ENCODE measurements at places on chromosomes 2 and 18. TPM values are rescaled to one million over a fixed set of nuclear protein-coding genes. Genes with fewer than 3 reads are reported as not detected.
A peak's percentile ranks its signal among the peaks of the same experiment; 100 is the strongest.

APOB gene
- 0.28 TPM for total RNA-seq

DNA sequence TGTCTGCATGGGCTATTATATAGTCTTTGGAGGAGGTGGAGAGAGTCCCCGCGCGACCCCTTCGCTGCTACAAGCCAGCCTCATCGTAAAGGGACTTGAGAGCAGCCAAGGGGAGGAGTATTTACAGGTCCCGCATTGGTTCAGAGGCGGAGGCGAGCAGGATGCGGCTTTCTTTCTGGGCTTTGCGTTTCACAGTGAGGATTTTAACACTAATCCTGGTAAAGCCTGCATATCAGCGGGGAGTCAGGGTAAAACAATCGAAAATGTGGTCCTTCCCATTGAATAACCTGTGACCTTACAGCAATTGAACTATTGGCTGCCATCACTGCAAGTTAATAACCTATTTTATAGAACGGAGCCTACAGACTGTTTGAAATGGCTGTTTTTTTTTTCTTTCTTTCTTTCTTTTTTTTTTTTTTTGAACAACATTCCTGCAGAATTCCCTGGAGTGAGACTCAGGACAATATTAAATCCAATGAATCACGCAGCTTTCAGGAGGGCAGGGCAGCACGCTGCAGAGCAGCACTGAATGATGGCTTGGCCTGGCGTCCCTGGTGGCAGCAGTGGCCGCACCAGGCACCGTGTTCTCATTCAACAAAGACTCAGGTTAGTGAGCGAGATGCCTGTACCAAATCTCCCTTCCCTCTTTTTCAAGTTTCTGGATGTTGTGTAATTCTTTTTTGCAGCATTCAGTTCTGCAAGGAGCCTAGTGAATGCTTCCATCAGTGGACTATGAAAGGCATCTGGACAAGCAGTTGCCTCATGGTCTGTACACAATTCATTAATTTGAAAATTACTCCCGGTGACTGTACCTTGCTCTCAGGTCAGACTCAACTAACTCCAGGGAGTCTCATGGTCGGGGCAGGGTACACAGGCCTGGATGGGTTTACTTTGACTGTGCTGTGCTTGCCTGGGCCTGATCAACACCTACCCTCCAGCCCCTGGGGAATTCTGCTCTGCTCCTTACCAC lies 19.8 kb downstream of the SMIM21 start:
- no peak for DNase-seq

DNA sequence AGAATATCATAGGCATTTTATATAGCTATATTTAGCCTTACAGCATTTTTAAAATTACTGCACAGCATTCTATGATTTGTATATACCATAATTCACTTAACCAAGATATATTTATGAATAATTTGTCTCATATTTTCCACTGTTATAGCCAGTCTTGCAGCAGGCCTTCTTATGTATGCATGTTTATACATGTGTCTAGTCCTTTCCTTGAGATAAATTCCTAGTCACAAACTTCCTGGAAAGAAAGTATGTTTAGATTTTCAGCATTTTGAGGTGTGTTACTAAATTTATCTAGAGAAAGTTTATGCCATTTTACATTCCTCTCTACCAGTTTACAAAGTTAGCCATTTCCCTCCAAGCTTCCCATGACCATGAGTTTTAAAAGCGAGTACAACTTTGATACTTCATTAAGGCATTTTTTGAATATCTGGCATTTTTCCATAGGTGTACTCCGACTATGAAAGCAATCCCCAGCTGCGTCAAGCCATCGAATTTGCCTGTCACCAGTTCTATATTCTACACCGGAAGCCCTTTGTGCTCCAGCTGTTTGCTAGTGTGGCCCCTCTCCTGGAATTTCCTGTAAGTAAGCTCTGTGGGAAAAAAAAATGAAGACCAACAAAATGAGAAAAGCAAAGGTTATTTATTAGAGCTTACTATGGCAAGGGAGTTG lies 59.4 kb upstream of the RPE start:
- peak; percentile 67 for DNase-seq

FOXI3 gene
- total RNA-seq = not detected

GRCh38 chr2:55556809-55557208 lies 37.3 kb downstream of the CFAP36 start:
- no peak for DNase-seq

DNA sequence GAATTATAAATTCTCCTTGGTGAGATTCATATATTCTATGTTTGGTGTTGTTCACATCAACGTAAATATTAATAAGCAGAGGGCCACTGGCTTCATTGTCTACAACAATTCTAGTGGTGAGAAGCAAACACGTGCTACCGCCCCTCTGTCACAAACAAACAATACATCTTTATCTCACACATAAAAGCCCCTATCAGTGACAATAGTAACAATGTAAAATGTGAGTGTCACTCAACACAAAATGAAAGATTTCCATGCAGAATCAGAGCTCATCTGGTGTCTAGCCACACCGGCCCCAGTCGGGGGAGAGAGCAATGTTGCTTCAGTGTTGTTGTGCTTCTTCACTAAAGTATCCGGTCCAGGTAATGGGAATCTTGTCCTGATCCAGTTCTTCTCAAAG lies 932.6 kb downstream of the SOCS6 start:
- no peak for DNase-seq

VWA3B gene
- total RNA-seq = 29.2 TPM

GRCh38 chr2:12543978-12544558 lies 172.7 kb upstream of the TRIB2 start:
- DNase-seq = peak; percentile 19

DNA sequence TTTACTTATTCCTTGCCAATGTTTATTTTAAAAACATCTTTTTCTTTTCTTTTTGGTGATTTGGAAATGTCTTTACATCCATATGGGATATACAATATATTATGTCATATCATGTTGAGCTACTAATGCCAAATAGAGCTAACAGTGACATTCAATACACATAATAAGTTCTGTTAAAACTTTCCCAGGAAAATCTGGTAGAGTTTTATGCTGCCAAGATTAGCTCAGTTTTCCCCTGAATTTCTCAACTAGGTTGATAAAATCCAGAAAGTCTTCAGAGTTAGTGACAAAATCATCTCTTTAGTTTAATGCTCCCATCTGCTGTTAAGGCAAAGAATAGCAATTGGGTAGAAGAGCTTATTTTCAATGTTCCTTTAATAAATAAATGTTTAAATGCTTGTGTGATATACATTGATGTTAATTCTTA lies 9.9 kb downstream of the COL3A1 start:
- no peak for DNase-seq

DNA sequence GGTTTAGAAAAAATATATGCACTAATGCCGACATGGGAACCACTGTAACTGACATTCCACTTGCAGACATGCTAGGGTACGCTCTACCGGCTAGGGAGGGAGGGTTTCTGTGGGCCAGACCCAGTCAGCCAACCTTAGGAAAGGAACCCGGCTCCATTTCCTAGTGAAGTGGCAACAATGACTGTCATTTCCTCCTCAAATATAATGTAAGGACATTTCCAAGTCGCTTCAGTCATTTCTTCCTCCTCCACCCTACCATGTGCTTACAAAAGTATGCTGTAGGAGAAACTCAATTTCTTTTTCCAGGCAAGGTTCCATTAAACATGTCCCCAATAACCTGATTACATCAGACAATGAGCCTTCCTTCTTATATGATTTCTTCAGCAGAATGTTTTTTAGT lies 64.3 kb upstream of the PSMD14 start:
- no peak for DNase-seq

- no peak for DNase-seq
Observed at GRCh38 chr2:134393075-134393461, 139.2 kb downstream of the MGAT5 start.

DNA sequence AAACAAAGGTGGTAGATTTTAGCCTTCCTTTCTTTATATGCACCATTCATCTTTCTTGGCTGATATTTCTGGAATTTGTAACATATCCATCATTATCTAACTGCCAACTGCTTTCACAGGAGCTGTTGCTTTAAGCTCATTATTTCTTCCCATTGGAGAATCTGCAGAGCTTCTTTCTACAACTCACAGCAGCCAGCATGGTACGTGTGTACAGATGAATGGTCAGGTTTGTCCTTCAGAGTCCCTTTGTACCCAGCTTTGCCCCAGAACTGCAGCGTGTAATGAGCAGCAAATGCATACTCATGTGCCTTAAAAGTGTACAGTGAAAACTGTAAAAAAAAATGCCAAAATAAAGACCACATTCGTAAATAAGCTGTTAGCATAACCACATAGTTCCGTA lies 260.9 kb downstream of the FIGN start:
- DNase-seq = no peak

GPR148 gene
- not detected for total RNA-seq

SRSF7 gene
- 108 TPM for total RNA-seq

GRCh38 chr2:57181315-57182038 lies 865.1 kb upstream of the VRK2 start:
- no peak for DNase-seq

GRCh38 chr2:16546128-16546754 lies 119.4 kb downstream of the CYRIA start:
- peak; percentile 76 for DNase-seq

DNAJC5G gene
- not detected for total RNA-seq

DNA sequence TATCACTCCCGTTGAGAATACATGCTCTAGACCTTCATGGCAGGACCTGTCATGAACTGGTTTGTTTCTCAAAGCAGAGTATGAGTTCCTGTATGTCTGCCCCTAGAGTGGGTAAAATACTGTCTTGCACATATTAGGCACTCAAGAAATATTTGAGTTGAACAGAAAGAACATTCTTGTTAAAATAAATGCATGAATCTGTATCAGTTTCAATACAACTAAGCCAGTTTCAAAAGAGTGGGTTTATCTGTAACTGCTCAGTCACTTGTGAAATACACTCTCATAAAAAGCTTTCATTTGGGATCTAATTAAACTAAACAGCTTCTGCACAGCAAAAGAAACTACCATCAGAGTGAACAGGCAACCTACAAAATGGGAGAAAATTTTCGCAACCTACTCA lies 69.2 kb downstream of the RFTN2 start:
- no peak for DNase-seq

PSMG2 gene
- total RNA-seq = 60.7 TPM

GRCh38 chr2:124121106-124121505 lies 96.0 kb downstream of the CNTNAP5 start:
- DNase-seq = peak; percentile 59

GRCh38 chr2:174663550-174663949 lies 65.9 kb upstream of the WIPF1 start:
- no peak for DNase-seq

MARCO gene
- total RNA-seq = 213 TPM

GRCh38 chr2:140551287-140551686 lies 1579.5 kb downstream of the LRP1B start:
- DNase-seq = no peak

DNA sequence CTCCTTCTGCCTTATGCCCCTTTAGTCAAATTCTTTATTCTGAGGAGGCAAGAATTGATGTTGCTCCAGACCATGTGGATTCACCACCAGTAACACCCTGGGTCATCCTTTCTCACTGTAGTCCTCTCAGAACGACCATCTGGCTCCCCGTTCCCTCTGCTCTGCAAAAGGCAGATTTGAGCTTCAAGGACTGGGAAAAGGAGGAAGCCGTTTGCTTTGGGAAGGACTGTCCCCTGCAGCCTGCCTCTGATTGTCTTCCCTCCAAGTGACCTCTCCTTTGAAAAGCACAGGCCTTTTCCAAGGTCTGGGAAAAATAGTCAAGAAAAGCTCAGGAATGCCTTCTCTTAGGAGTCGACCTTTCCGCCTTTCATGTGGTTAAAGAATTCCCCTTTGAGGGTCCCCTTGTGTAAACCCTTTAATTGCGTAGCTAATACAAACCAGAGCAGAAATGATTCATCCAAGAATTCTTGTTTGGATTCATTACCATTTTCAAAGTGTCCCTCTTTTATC lies 130.1 kb upstream of the COPS8 start:
- DNase-seq = no peak

DSG1 gene
- total RNA-seq = not detected

DNA sequence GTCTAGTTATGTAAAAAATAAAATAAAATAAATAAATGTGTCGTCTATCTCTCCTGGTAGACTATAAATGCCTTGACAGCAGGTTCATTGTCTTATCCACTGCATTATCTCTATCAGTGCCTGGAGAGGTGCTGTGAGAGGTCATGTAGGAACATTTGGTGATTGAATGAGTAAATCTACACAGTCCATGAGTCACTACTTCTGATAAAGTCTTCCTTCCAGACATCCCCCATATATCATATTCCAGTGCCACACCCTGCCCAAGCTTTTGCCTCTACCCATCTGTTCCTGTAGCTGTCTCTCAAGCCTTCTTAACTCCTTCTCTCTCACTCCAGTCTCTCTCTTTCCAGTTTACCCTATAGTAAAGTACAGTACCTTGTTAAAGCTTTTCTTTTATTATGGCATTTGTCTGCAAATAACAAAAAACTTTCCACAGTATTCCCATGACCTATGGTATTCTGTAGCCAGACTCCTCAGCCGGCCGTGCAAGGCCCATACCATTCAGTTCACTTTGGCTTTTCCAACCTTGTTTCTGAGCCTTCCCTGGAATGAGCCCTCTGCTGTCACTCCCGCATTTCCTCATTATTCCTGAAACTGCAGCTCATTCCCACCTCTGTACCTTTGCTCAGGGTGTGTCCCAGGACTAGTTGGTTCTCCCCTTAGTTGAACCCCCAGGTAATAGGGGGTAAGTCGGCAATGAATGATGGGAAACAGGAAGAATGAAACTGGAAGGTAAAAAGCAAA lies 37.5 kb downstream of the ANXA4 start:
- DNase-seq = no peak

IL36RN gene
- total RNA-seq = 0.09 TPM

DNA sequence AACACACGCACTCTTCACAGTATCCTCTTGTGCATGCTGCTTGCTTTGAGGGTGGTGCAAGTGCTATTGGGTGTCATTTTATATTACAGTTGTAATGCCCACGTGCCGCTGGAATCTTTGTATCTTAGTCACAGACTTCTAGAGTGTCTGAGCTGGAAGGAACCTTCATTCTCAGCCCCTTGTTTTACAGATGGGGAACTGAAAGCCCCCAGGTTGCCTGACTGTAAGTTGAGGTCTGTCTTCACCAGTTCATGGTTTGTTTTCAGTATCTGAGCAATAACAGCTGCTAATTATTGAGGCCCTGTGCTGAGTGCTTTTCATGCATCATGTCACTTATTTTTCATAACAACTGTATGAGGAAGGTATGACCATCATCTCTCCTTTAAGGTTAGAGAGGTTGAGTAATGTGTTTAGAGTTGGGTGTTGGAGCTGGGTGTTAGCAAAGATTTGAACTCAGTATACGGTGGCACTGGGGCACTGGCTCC lies 77.0 kb downstream of the PRKCE start:
- no peak for DNase-seq

Measured in lung (tissue), 17 donors.